Activated naive CD4-positive, alpha-beta T cell treated with anti-CD3 and anti-CD28 coated beads for 36 hours (primary cell): ENCODE measurements at places on chromosomes 12 and 14. TPM values are rescaled to one million over a fixed set of nuclear protein-coding genes. Genes with fewer than 3 reads are reported as not detected.

DNA sequence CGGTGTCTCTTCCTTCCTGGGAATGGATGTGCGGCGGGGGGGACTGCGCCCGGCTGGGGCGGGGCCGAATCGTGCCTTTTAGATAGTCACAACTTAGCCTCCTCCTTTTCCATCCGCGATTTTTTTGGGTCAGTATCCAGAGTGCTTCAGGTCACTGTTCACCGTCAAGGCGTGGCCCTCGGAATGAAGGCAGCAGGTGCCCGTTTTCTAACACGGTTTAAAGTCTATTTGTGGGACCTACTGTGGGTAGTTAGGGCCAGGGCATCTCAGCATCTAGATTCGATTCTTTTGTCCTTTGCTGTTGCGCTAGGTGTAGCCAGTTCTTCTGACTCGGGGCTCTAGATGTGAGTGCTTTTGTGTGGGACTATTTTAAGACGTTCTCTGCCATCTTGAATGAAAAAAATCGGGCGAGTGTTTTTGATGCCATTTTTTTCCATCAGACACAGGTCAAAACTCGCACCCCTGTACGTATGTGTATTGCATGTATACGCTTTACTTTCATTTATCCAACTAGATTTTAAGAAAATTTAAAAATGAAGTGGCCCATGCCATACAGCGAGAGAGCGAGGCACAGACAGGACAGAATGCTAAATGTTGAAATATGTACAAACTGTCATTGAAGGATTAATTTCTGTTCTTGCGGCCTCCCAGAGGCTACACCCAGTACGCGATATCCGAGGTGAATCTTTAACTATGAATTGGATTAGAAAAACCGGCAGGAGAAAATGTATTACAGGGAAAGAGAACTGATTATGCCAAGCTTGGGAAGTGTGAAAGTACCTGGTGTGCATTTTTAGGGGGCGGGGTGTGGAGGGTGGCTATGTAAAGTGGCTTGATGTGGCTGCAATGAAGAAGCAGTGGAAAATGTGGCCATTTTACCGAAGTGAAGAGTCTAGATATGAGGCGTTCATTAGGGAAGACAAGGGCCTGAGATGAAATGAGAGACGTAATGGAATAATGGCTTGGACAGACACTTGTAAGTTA lies 835 bp downstream of the VEZT start:
- H3K4me1 ChIP-seq, result peaks cover 33% of the 10 kb centered on the region
- H3K27ac ChIP-seq, result peak overlapping the region; percentile 97
- peak; percentile 61 for DNase-seq
- H3K4me3 ChIP-seq, result peak overlapping the region; percentile 98

- H3K4me3 ChIP-seq, result no peak overlapping the region
- no peak overlapping the region for H3K27ac ChIP-seq
- peaks cover 25% of the 10 kb centered on the region for H3K4me1 ChIP-seq
- peaks cover 4% of the 10 kb centered on the region for H3K27me3 ChIP-seq
Measured at GRCh38 chr14:21702316-21702715, 28.7 kb upstream of the OR4E1 start.

DNA sequence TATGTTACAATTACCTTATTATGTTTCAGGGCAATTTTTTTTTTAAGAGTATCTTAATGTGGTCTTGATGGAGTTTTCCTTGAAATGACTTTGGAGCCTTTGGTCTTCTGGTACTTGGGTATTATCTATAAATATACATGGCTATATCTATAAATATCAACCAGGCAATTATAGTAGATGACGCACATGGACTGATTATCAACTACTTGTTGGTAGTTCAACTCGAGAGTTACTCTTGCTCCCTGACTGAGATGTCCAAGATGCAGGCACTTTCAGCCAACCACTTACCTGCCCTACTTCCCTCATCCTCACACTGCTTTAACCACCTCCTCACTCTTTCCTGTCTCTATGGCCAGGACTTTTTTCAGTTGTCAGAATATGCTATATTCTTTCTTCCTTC lies 85.4 kb downstream of the NTN4 start:
- H3K27ac ChIP-seq, result no peak overlapping the region
- H3K27me3 ChIP-seq, result peaks cover 5% of the 10 kb centered on the region
- DNase-seq, result no peak
- H3K4me1 ChIP-seq, result no peaks in the 10 kb centered on the region

DNA sequence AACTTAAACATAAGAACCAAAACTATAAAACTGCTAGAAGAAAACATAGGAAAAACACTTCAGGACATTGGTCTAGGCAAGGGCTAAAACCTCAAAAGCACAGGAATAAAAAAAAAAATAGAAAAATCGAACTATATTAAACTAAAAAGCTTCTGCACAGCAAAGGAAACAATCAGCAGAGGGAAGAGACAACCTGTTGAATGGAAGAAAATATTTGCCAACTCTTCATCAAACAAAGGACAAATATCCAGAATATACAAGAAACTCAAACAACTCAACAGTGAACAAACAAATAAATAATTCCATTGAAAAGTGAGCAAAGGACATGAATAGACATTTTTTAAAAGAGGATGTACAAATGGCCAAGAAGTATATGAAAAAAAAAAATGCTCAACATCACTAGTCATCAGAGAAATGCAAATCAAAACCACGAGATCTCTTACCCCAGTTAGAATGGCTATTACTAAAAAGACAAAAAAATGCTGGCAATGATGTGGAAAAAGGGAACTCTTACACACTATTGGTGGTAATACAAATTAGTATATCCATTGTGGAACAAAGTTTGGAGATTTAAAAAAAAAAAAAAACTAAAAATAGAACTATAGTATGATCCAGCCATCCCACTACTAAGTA lies 152.0 kb downstream of the NDUFA12 start:
- peaks cover 5% of the 10 kb centered on the region for H3K27me3 ChIP-seq
- peaks cover 5% of the 10 kb centered on the region for H3K4me1 ChIP-seq
- H3K27ac ChIP-seq, result no peak overlapping the region

- H3K27me3 ChIP-seq, result no peaks in the 10 kb centered on the region
- H3K4me1 ChIP-seq, result no peaks in the 10 kb centered on the region
- H3K27ac ChIP-seq, result no peak overlapping the region
- no peaks in the 10 kb centered on the region for H3K36me3 ChIP-seq
- no peak for DNase-seq
Measured at GRCh38 chr12:62233805-62234204, 26.4 kb upstream of the USP15 start.

GRCh38 chr12:44972746-44973421 lies 78.0 kb downstream of the DBX2 start:
- peaks cover 5% of the 10 kb centered on the region for H3K4me1 ChIP-seq
- no peak overlapping the region for H3K4me3 ChIP-seq
- DNase-seq, result no peak
- no peak overlapping the region for H3K27ac ChIP-seq
- no peaks in the 10 kb centered on the region for H3K36me3 ChIP-seq

DNA sequence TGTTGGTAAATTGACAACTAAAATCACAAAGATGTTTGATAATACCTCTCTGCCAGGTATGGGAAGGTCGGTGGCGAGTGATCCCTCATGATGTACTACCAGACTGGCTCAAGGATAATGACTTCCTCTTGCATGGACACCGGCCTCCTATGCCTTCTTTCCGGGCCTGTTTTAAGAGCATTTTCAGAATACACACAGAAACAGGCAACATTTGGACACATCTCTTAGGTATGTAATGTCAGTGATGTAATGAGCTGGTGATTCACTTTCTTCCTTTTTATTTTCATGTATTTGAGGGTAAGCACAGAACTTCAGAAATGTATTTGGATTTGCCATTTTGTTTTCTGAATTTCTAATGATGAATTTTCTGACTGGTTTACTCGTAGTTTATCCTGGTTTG lies 42.6 kb upstream of the LRTM2 start:
- peaks cover 4% of the 10 kb centered on the region for H3K4me1 ChIP-seq
- DNase-seq, result no peak
- H3K27me3 ChIP-seq, result no peaks in the 10 kb centered on the region
- H3K4me3 ChIP-seq, result no peak overlapping the region

GRCh38 chr14:69261761-69262331 lies 1.9 kb downstream of the GALNT16 start:
- no peak overlapping the region for H3K4me3 ChIP-seq
- DNase-seq, result no peak
- H3K27ac ChIP-seq, result no peak overlapping the region
- peaks cover 6% of the 10 kb centered on the region for H3K4me1 ChIP-seq

DNA sequence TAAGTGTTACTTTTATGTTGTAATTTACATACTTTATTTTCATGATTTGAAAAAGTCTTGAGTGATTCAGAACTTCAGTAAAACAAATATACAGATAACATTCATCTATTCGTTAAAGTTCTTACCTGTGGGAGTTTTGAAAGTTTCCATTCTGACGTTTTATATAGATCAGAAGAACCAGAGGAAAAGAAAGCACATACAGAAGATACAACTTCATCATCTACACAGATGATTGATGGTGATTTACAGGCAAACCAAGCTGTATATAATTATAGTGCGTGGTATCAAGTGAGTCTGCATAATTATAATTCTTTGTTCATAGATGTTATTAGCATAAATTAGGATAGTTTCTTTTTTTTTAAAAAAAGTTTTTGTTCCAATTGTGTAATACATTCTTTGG lies 20.0 kb downstream of the FKBP3 start:
- peaks cover 23% of the 10 kb centered on the region for H3K4me1 ChIP-seq
- peak overlapping the region; percentile 68 for H3K27ac ChIP-seq
- H3K4me3 ChIP-seq, result no peak overlapping the region
- peaks cover 27% of the 10 kb centered on the region for H3K36me3 ChIP-seq

DNA sequence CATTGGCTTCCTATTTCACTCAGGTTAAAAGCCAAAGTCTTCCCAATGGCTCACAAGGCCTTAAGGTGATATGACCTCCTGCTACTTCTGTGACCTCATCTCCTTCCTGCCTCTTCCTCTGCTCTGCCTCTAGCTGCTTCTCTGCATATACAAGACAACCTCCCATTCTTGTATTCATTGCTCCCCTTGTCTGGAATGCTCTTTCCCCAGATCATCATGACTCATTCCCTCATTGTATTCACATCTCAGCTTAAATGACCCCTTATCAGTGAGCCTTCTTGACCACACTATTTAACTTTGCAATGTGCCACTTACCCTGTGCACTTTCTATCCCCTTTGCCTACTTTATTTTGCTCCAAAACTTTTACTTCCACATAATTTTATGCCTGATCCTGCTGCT lies 90.2 kb downstream of the PPP1R12A start:
- H3K4me1 ChIP-seq, result peaks cover 25% of the 10 kb centered on the region
- no peak for DNase-seq
- peaks cover 45% of the 10 kb centered on the region for H3K36me3 ChIP-seq
- H3K27me3 ChIP-seq, result no peaks in the 10 kb centered on the region

GRCh38 chr12:94231709-94232108 lies 83.3 kb downstream of the PLXNC1 start:
- H3K36me3 ChIP-seq, result peaks cover 14% of the 10 kb centered on the region

DNA sequence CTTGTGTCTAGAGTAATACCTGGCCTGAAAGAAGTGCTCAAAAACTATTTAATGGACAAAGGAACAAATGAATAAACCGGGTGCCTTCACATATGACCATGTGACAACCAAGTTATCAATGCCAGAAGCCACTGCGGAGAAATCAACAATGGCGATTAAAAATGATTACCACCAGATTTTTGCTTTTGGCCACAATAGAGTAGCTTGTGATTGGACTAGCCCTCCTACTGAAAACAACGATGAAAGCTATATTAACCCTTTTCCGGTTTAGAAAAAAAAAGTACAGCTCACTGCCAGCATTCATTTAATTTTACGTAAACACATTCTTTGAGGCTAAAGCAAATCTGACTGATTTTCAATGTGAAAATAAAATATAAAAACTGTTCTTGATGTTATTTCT lies 41.6 kb upstream of the TTC7B start:
- H3K36me3 ChIP-seq, result no peaks in the 10 kb centered on the region
- H3K27me3 ChIP-seq, result no peaks in the 10 kb centered on the region
- DNase-seq, result no peak
- H3K4me1 ChIP-seq, result no peaks in the 10 kb centered on the region

- no peak overlapping the region for H3K4me3 ChIP-seq
- peak; percentile 71 for DNase-seq
- peaks cover 56% of the 10 kb centered on the region for H3K4me1 ChIP-seq
- no peaks in the 10 kb centered on the region for H3K27me3 ChIP-seq
- no peaks in the 10 kb centered on the region for H3K36me3 ChIP-seq
- peak overlapping the region; percentile 95 for H3K27ac ChIP-seq
Measured at GRCh38 chr14:65303190-65303898, 109.2 kb upstream of the FUT8 start.

- no peak for DNase-seq
- no peak overlapping the region for H3K27ac ChIP-seq
- H3K27me3 ChIP-seq, result peaks cover 8% of the 10 kb centered on the region
- no peaks in the 10 kb centered on the region for H3K36me3 ChIP-seq
- H3K4me1 ChIP-seq, result no peaks in the 10 kb centered on the region
Measured at GRCh38 chr12:109679501-109680263, 33.9 kb upstream of the FAM222A start.

DNA sequence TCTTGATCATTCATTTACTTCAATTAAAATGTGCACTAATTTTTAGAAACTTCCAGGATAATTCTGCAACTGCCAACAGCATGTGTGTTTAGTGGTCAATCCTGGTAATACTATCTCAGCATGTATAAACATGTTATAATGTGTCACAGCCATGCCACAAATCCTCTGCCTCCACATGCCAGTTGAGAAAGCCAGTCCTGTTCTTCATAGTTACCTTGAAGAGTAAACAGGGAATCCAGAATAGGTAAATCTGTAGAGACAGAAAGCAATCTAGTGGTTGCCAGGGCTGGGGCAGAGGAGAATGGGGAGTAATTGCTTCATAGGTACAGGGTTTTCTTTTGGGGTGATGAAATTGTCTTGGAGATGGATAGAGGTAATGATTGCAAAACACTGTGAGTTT lies 85.9 kb downstream of the ARMH4 start:
- no peak for DNase-seq
- H3K27ac ChIP-seq, result no peak overlapping the region
- H3K4me3 ChIP-seq, result no peak overlapping the region
- no peaks in the 10 kb centered on the region for H3K4me1 ChIP-seq
- no peaks in the 10 kb centered on the region for H3K36me3 ChIP-seq

The VWF gene
- not detected for total RNA-seq

The SRRM4 gene
- not detected for total RNA-seq

The SNAPC1 gene
- 9.2 TPM for total RNA-seq

The RIPK3 gene
- 7.6 TPM for total RNA-seq
